ENCODE measurements at places on chromosomes 13 and 19.

GRCh38 chr19:3149089-3149488 lies 13.3 kb downstream of the GNA15 start:
- no peak for DNase-seq

DNA sequence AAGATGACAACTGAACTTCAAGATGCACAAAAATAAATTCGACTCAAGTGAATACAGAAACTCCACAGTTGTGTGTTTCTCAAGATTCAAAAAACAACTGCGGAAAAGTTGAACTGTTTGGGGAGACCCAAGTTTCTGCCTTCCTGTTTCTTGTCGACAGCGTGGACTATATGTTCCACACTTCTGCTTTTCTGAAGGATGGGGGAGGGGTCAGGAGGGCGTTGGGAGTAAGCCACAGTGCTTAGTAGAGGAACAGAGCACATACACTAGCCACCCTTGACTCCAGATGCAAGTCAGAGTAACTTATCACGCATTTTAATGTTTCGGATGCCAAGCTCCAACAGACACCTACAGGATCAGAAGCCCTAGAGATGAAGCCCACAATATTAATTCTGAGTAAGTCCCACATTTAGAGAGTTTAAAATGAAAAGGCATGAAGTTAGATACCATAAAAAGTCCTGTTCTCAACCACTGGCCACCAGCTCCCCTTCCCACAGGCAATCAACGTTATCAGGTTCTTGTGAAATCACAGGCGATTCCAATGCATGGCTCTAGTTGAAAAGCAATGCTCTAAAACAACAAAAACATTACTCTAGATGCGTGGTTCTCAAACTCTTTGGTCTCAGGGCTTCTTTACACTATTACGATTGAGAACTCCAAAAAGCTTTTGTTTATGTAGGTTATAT lies 4.2 kb downstream of the TUBGCP3 start:
- DNase-seq = no peak

DNA sequence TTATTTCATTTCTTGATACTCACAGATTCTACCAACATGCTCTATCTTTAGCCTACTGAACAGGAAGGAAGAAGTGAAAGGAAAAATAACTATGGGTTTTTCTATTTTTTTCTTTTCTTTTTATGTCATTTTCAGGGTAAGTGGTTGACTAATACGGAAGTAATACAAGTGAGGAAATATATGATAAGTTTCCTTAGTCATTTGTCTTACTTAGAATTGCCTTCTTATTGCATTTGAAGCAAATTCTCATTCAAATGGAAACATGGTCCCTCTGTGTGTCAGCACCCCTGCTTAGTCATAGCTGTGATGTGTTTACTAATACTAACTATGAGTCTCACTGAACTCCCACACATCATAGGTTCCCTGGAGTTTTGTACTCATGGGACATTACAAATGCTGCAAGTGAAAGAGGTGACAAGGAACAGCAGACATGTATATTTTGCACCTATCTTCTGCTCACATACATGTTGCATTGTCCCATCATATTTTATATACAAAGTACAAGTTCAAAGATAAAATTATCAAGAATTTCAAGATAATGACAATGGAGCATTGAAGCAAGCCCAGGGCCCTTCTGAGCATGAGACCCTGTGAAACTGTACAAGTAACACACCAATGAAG lies 60.1 kb downstream of the DCT start:
- peak; percentile 86 for DNase-seq

GRCh38 chr13:72834601-72835000 lies 52.7 kb downstream of the PIBF1 start:
- DNase-seq = no peak

GRCh38 chr19:50896591-50897190 lies 14.5 kb downstream of the KLK4 start:
- DNase-seq = peak; percentile 65

GRCh38 chr19:47049307-47049700 lies 880 bp upstream of the TMEM160 start:
- DNase-seq = peak; percentile 44

DNA sequence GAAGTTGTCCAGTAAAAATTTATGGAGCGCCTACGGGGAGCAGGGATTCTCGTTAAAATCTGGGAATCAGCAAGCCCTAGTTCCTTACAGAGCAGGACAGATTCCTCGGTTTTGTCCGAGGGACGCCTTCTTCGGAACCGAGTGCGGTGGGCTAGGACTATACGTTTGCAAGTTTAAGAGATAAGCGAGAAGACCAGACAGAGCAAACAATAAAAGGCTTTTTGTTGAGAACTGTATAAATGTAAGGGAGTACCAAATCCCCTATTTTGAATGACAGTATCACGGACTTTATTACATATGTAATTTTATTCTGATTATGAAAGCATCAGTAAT lies 971 bp upstream of the ANKRD10 start:
- DNase-seq = peak; percentile 37

DNA sequence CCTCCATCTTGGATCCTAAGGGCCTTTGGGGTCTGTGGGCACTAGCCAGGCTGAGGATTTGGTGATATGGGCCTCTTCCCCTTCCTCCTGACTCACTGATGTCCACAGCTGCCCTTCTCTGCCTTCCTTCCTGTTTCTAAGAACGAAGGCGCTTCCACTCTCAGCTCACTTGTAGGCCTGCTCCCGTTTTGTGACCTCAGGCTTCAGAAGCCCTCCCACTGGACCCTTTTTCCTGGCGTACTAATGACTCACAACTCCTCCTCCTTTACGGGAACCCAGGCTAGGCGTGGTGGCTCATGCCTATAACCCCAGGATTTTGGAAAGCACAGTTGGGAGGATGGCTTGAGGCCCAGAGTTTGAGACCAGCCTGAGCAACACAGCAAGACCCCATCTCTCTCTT lies 55.6 kb downstream of the TMED1 start:
- DNase-seq = peak; percentile 54

DNA sequence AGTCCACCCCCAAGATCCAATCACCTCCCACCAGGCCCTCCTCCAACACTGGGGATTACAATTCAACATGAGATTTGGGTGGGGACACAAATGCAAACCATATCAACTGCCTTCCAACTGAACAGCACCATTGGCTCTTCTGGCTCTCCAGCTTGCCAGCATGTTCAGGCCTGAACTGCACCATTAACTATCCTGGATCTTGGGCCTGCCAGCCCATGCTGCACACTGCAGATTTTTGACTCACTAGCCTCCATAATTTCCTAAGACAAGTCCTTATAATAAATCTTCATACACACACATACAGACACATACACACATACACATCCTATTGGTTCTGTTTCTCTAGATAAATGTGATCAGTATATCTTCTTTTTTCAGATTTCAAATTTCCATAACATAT lies 737.1 kb upstream of the SPRY2 start:
- DNase-seq = no peak

DNA sequence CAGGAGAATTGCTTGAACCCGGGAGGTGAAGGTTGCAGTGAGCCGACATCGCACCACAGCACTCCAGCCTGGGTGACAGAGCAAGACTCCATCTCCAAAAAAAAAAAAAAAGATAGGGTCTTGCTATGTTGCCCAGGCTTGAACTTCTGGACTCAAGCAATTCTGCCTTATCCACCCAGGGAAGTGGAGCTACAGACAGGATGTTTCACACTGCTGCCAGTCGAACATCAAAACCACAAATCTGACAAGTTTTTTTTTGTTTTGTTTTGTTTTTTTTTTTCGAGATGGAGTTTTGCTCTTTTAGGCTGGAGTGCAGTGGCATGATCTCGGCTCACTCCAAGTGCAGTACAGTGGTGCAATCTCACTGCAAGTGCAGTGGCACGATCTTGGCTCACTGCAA lies 10.8 kb downstream of the XPO4 start:
- DNase-seq = no peak

- DNase-seq = peak; percentile 79
Measured at GRCh38 chr13:110138010-110138699, 168.8 kb downstream of the COL4A1 start.

GRCh38 chr13:99737481-99738245 lies 233.9 kb downstream of the ZIC5 start:
- DNase-seq = no peak

- peak; percentile 8 for DNase-seq
Measured at GRCh38 chr13:28140433-28141125, 2.2 kb downstream of the PAN3 start.

Measured in IMR-90 (cell line).